LHCN-M2 (cell line): ENCODE measurements at places on chromosomes 11 and 22. TPM values are rescaled to one million over a fixed set of nuclear protein-coding genes. Genes with fewer than 3 reads are reported as not detected.

GRCh38 chr11:37141707-37142106, 543.7 kb upstream of the RAG2 start:
- DNase-seq = no peak

DNA sequence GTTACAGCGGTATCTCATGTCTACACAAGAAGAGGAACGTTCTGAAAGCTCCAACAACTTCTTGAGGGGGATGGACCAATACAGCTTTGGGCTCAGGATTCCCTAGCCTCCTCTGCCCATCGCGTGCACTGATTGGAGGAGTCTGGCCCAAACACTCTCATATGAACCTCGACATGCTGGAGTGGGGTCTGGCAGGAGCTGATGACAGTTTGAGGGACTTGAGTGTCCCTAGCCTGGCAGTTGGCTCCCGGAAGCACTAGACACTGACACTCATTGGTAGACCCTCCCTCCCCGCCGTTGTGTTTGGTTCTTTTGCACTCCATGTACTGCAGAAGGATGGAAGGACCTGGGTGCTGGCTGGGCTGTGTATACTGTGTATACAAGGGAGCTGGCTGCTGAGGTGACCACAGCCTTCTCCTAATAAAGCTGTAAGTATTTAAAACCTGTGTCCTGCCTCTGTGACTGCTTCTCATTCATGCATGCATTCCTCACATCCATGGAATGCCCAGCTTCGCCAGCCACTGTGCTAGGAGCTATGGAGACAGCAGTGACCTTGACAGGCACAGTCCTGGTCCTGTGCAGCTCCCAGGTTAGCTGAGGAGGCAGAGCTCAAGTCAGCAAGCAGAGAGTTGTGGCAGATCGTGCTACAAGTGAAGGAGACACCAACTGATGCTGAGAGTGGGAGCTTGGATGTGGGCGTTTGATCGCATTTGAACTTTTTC, 27.9 kb downstream of the ADAMTS15 start:
- no peak for DNase-seq

OR4A16 gene
- total RNA-seq = not detected in 2 replicates

SYT7 gene
- total RNA-seq = 1.6 and 2.0 TPM in 2 replicates

SELENOH gene
- total RNA-seq = 123 and 183 TPM in 2 replicates

SULT4A1 gene
- 0.06 and 0.13 TPM in 2 replicates for total RNA-seq
